ENCODE measurements at places on chromosomes 3 and 15.
A peak's percentile ranks its signal among the peaks of the same experiment; 100 is the strongest.

DNA sequence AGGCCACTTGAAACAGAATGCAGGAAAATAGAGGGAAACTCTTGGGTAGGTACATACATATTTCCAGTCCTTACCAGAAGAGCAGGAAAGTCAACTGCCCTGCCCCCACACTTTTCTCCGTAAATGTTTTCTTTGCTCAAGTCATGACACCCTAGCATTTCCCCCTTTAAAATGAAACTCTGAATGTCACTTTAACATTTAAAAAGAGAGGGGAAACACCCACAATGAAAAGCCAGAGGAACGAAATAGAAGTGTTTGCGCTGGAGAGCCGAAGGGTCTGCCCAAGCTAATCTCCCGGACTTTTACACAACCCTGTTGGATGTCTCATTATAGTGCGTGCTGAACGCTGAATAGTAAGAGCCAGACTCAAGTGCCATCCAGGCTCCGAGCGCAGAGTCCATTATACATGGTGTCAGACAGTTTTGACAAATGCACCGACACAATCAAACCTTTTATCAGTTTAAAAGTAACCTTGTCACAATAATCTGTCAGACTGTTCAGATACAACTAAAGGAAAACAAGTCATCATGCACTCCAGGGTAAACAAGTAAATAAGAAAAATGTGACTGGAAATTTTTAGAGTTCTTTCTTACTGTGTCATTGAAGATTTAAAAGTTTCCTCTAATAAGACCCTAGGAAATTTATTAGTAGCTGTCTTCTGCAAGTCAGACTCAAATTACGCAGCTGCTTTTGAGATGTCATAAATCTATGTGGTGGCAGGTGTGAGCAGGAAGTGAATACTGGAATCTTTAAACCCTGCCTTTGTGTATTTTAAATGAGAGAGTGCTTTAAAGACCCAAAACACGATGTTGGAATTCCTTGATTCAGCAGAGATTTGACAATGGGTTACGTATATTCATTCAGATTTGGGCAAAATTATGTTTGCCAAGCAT, 159.8 kb downstream of the RBMS3 start:
- DNase-seq: no peak

- no peak for DNase-seq
Measured at GRCh38 chr15:43270676-43271306, 4.1 kb upstream of the TGM5 start.

DNA sequence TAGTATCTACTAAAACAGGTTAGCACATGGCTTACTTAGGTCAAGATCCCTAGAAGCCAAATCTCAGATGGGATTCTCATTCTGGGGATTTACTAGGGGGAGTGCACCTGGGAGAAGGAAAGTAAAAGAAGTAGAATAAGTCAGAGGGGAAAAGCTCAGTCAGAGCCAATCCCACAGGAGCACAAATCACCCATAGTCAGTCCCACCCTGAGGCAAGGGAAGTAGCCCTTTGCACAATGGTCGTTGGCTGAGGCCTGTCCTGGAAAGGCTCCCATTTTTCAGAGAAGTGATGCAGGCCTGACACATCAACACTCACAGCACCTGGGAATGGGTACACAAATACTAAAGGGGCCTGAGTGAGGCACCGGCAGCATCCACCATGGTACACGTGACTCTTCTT, 39.8 kb downstream of the SST start:
- DNase-seq: peak; percentile 54

DNA sequence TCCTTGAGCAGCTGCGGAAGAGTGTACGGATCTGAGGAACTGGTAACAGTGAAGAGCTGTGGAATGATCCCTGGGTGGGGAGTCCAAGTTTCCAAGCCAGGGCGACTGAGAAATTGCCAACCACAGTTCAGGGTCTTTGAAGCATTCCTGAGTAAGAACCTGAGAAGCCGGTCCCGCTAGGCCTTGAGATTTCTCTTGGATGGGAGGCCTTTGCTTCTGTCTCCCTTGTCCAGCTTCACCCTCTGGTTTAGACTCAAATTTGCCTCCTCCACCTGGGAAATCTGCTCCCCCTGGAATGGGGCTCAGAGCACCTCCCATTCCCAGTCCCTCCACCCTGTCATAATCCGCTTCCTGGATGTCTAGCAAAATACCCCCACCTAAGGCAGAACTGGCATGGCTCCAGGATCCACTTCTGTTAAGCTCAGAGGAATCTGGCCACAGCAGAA, 127.7 kb upstream of the DLG1 start:
- no peak for DNase-seq

DNA sequence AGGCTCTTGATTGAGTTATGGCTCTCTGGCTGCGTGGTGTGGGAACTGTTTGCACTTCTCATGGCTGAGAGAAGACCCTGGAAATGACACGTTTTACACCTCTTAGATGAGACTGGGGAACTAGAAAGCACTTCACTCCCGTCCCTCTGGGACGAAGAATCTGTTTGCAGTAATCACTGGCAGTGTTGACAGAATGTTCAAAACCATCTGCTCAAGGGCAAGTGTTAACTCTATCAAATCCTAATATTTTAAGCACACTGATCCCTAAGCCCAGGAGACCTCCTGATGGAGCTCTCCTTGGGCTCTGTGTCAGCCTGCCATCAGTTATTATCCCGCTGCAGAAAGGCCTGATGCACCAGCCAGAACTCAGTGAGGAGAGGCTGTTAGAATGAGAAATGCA, 323.8 kb upstream of the DNAJC19 start:
- DNase-seq: no peak

DNA sequence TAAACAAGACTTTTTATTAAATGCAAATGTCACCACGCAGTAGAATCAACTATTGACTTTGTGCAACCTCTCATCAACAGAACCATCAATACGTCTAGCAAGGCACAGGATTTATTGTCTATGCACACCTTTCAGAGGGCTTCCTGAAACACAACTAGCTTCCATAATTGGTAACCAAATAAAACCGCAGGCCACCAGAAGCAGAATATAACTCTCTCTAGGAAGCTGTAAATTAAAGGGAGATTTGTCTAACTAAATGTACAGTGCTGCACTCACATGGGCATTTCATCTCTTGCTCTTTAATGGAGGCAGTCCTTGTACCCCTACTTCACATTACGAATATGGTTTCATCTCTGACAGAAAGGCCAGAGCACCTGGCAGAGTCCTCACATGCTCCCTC, 93.0 kb downstream of the FHIT start:
- no peak for DNase-seq

- peak; percentile 35 for DNase-seq
Measured at GRCh38 chr3:187913617-187914033, 168.4 kb upstream of the BCL6 start.

DNA sequence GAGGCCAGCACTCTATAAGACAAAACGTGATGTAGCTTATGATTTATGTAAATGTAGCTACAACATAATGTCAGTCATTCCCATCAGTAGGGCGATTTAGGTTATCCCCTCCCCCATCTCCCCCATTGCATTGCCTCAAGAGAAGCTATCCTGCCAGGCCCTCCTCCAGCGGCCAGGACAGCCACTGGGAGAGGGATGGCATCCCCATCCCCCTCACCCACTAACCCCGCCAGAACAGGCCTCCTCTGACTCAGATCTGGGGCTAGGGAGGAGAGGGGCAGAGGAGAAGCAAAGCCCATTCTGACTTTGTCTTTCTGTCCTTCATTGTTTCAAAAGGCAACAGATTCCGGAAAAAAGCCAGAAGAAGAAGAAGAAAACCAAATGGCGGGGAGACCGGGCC, 32.6 kb upstream of the ESYT3 start:
- DNase-seq: no peak

- DNase-seq: no peak
Measured at GRCh38 chr3:58107597-58107996, 99.4 kb downstream of the FLNB start.

- peak; percentile 82 for DNase-seq
Measured at GRCh38 chr3:55484801-55485791, 2.0 kb downstream of the WNT5A start.

- peak; percentile 43 for DNase-seq
Measured at GRCh38 chr3:45689787-45690145, 570 bp downstream of the SACM1L start.

DNA sequence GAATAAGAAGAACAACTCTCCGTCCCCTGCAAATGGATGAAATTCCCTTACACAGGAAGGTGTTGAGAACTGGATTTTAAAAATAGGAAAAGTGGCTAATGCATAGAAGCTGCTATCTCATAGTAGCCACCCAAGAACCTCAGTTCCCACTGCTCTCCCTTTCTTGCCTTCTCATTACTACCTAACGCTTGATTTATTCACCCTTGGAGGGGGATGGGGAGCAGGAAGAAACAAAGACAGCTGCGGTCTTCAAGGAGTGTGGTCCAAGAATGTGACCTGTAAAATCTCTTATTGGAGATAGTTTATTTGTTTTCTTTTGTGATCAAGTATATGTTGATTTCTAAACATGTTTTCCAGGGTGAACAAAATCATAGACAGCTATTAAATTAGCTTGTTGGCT, 274.1 kb upstream of the CTNNB1 start:
- DNase-seq: no peak

DNA sequence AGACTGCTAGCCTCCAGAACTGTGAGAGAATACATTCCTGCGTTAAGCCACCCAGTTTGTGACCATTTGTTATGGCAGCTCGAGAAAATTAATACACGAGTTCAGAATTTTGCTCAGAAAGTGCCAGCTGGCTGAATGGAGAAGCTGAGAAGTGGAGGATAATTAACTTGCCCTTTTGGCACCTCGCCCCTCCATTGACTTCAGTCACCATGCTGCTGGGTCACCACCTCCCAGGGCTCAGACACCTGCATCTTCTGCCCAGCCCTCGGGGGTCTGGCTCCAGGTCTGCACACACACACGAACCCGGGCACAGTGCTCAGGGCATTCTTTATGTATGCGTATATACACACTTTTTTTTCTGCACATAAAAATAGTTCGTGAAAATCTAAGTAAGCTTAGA, 32.0 kb downstream of the AMOTL2 start:
- DNase-seq: no peak
